ENCODE measurements at places on chromosomes 2 and 18.

- no peak for DNase-seq
These were observed 336.7 kb downstream of the OSR1 start for GRCh38 chr2:19021721-19022120.

- DNase-seq, result no peak
These were observed 25.2 kb downstream of the IFIH1 start for GRCh38 chr2:162293122-162293786.

- no peak for DNase-seq
These were observed 1.3 kb downstream of the GBX2 start for GRCh38 chr2:236166796-236167296.

DNA sequence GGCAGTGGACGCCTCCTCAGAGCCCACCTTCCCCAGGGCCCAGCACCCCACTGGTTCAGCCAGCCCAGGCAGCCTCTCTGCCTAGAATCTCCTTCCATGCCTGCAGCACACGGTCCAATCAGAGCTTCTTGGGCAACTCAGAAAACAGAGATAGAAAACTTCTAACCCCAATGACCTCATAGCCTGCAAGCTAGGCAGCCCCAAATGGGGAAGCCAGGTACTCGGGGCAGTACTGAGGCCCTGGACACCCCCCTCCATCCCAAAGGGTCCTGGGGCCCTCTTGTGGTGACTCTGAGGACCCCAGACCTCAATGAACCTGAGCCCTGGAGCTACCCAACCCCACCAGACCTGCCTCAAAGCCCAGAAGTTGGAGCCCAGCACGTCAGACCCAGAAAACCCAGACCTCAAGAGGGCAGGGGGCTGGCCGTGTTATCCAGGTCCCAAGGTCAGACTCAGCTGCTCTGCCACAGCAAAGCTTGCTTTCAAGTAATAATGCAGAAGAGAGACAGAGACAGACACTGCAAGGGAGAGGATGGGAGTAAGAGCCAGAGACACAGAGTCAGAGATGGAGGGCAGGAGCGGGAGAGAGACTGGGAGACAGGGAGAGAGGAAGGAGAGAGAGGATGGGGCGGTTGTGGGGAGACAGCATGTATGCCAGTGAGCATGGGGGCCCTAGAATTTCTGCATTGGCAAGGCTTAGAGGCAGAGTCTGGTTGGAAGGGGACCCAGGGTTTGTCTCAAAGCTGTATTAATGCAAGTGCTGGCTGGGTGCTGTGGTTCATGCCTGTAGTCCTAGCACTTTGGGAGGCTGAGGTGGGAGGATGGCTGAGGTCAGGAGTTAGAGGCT, 28.2 kb downstream of the SERTAD2 start:
- DNase-seq, result no peak

- no peak for DNase-seq
These were observed 974.5 kb upstream of the ZEB2 start for GRCh38 chr2:145494441-145494840.

DNA sequence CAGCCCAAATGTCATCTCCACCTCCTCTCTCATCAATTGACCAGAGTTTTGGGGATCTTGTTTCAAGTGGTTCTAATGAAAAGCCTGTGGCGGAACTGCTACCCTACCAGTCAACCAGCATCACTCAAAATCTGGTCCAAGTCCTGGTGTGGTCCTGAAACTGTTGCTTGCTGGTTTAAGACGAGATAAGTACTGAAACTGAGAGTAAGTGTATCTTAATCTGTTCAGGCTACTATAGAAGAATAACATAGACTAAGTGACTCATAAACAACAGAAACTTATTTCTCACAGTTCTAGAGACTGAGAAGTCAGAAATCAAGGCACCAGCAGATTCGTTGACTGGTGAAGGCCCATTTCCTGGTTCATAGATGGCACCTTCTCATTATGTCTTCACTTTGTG, 879 bp upstream of the GALNT5 start:
- no peak for DNase-seq

GRCh38 chr18:40810372-40810771, 1144.7 kb upstream of the PIK3C3 start:
- no peak for DNase-seq

- no peak for DNase-seq
These were observed 76.4 kb downstream of the BOD1L2 start for GRCh38 chr18:57223144-57223870.

- no peak for DNase-seq
These were observed 19.0 kb upstream of the MYO1B start for GRCh38 chr2:191226196-191226595.

DNA sequence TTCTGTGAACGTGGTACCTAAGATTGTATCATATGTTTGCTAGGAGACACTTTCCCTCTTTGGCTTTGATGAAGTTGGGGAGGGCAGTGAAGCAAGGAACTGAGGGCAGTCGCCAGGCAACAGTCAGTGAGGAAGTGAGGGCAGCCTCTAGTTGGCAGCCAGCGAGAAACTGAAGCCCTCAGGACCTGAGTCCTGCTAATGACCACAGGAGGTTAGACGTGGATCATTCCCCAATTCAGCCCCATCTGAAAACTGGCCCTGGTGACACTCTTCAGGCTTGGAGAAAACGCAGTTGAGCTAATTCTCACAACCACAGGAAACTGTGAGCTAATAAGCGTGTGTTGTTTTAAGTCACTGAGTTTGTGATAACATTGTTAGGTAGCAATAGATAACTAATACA, 84.5 kb upstream of the REG3G start:
- DNase-seq, result no peak

DNA sequence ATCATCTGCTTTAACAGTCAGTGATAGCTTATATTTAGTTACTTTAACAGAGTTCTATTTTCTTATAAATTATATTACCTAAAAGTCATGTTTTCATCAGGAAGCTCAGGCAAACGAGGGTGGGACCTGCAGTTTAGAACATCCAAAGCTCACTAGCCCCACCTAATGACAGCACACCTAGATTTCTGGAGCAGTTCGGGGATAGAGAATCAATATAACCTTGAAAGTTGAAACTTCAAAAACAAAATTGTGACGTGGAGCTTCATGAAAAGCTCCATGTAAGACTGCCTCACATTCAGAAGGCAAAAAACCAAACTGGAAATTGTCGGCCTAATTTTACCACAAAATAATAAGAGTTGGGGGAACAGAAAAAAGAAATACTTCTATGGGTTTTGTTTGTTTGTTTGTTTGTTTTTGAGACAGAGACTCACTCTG, 185.9 kb upstream of the CCDC150 start:
- no peak for DNase-seq

GRCh38 chr2:54895730-54896129, 154.5 kb downstream of the RTN4 start:
- DNase-seq, result no peak

GRCh38 chr18:21270453-21270852, 28.4 kb downstream of the GREB1L start:
- no peak for DNase-seq

DNA sequence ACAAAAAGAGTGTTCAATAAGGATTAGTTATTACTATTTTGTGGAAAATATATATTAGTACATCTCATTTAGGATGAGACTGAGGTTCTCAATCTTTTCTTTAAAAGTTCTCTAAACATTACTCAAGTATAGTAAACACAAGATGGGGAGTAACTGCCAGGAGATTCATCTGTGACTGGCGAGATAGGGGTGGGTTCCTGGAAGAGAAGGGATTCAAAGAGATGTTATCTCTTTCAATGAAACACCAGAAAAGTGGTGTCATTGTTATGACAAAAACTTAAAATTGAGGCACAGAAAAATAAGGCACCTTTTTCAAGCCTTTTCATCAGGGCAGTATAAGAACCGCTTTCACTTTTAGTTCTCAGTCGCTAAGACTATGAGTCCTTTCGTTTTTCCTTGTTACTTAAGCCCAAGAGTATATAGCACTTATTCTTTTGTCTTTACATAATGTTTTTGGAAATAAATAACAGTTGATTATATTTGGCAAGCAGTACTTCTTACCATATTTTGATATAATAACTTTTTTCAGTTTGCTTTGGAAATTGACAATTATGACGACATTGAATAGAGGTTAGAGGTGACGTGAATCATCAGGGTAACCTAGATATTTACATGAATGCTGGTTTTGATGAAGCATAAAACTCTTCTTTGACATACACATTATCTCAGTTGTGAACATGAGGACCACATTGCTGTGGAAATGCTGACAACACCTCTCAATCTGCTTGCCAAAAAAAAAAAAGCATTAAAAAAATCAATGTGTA, 393.9 kb upstream of the TCF4 start:
- DNase-seq, result no peak

DNA sequence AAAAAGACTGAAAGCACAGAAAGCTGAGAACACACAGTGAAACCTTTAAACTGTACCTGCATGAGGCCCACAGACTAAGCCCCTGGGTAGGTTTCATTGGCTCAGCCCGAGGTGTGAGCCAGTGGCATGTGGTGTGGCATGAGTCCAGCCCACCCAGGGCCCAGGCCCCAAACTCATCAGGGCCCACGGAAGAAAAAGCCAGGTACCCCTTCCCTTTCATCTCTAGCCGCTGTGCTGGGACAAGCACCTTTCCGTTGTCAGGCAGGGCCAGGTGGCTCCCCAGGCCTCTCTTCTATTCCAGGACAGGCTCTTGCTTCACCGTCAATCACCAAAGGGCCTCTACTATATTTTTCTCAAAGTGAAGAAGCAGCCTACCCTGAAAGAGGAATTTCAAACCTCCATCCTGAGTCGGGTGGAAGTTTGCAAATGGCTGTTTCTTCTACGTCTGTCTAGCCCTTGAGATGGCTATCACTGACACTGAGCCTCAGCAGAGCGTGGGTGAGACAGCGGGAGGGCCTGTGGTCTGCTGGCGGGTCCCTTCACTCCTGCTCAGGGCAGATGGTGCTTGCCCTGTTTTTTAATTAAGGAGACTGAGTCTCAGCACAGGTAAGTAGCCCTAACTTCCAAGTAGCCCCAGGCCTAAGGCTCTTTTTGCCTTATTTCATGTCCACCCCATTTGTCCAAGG, 8.6 kb downstream of the DNAJB2 start:
- no peak for DNase-seq

GRCh38 chr18:32735781-32736180, 37.0 kb downstream of the KLHL14 start:
- no peak for DNase-seq
